Sciatic nerve (tissue), 2 donors: ENCODE measurements at places on chromosomes 3 and 15.

- DNase-seq: no peak
These were observed 147.2 kb downstream of the SSR3 start for GRCh38 chr3:156407617-156408225.

DNA sequence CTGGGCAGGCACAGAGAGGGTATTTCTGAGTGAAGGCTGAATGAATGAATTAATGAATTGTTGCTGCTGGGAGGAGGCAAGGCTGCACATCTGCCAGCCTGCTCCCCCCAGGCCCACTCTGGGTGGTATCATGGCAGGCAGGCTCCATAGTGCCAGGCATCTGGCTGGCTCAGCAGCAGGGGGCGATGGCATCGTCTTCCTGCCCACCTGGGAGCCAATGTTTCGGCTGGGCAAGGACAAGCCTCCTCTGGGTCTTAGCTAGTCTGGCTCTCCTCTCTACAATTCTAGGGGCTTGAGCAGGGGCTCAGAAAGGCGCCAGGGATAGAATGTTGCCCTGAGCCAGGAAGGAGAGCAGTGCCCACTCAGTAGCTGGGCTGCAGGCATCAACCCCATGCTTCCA lies 1.7 kb upstream of the TLR9 start:
- no peak for DNase-seq

DNA sequence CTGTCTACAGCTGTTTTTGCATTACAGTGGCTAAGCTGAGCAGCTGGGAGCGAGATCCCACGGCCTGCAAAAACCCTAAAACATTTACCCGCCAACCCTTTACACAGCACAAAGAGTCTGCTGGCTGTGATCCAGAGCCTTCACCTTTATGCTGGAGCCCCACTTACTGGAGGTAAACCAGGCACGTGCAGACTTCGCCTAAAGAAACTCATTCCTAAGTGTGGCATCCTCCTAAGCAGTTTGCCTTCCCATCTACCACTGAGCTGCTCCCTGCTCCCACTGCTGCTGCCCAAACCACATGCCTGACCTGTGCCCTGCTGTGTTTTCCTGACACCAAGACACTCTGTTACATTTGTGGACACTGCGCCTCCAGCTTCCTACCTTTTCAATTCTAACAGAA lies 53.0 kb downstream of the CHSY1 start:
- no peak for DNase-seq

- DNase-seq: no peak
These were observed 2.0 kb downstream of the ANKRD28 start for GRCh38 chr3:15795651-15796308.

DNA sequence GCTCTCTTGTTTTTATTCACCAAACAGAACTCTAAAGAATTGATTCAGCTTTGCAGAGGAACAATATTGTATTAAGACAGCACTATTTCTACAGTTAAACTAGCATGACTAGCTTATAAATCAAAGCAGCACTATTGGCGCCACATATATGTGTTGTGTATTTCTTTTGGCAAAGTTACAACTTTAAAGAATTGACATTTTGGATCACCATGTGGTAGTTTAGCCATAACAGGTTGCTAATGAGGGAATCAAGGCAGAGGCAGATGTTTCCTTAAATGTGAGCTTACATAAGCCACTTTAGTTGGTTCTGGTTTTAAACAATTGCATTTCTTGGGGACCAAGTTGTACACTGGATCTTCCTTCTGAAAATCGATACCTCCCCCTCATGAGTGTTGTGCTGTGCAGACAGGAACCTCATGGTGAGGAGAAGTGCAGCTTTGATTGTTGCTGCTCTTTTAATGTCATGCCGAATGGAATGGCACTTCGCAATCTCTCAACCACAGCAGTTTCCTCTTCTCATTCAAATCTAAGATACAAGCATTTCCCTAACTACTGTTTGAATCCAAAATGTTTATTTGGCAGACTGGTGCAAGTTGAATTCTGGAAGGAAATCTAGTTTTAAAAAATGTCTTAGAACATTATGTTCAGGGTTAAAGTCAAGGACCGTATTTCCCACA lies 151.2 kb downstream of the MYRIP start:
- DNase-seq: no peak
